ENCODE measurements at places on chromosomes 13 and 19.

DNA sequence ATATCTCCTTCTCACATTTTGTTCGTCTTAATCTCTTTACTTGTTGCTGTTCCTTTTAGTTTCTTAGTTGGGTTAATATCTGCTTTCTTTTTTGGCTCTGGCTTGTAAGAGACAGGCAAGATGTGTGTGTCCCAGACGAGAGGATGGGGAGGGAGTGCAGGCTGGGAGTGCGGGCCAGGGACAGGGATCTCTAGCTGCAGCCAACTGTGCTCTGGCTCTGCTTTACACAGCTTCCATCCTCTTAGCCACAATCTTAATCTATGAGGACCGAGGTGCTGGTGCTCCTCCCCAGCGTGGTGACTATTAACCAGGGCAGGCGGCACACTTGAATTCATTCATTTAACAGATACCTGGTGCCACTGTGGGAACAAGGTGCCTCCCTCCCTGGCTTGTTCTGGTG is 70.9 kb upstream of the WASF3 start:
- DNase-seq: no peak

GRCh38 chr13:71149046-71149445 is 718.0 kb downstream of the DACH1 start:
- no peak for DNase-seq

GRCh38 chr19:29845574-29846176 is 33.9 kb downstream of the CCNE1 start:
- no peak for DNase-seq

- DNase-seq: no peak
Measured at GRCh38 chr13:50730496-50731351, 112.8 kb downstream of the DLEU7 start.

DNA sequence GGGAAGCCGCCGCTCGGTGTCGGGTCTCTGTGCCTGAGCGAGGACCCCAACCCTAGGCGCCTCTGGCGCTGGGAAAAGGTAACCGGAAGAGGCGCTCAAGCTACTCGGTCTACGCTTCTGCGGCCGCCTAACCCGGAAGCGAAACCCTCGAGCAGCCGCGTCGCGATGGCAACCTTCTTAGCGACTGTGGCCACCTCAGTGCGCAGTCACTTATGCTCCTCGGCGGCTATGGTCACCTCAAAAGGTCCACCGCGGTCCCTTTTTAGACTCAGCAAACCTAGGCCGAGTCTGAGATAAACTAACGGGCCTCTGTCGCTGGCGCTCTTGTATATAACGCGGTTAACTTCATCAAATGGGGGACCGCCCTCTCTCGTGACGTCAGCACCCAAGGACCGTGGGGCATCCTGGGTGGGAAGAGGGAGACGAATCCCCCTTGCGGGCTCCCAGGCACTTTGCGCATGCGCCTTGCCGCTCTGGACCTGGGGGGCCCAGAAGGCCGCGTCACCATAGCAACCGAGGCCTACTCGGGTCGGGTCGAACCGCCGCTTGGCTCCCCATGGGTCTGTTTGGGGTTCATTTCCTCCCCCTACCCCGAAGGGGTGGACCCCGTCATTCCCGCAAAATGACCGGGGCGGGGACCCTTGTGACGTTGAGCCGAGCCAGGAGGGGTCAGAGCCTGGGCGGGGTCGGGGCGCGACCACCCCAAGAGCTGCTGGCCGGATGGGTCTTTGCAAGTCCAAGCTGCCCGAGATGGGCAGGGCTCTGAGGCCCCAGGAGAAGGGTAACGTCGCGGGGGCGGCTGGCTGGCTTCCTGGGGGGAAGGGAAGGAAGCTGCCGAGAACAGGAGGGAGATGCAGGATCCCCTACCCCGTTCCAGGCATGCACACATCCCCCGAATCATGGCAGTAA is at the start of gene GTF2F1:
GTF2F1 (minus strand) TSS at position 91 of the 909 bp plus-strand sequence. CDS start 169 bp downstream, outside the sequence.
- DNase-seq: peak; percentile 93

DNA sequence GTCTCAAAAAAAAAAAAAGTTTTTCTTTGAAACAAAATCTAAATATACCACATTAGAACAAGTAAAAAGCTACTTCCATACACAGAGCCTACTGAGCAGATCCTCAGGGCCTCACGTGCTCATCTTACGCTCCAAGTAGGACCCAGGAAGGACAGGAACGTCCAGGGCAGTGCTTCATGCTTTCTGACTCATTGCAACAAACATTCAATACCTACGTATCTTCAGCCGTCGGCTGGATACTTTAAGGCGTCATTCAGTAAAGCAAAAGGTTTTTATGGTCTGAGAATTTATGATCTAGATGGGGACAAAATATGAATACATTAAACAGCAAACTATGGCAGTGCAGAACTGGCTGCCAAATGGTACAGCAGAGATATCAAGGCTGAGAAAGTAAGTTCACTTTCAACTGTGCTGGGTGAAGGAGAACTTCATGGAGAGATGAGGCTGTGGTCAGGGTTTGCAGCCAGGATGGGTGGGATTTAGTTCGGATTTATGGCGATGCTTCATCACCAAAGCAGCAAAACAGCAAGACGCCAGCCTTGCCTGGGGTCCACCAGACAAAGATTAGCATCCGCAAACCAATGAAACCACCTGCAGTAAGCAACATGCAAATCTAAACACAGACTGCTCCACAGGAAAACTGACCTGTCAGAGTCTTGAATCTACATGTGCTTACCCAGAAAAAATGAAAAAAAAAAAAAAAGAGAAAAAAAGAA is 20.5 kb downstream of the CARS2 start:
- no peak for DNase-seq

GRCh38 chr19:18379803-18380747 is 5.9 kb upstream of the GDF15 start:
- DNase-seq: no peak

DNA sequence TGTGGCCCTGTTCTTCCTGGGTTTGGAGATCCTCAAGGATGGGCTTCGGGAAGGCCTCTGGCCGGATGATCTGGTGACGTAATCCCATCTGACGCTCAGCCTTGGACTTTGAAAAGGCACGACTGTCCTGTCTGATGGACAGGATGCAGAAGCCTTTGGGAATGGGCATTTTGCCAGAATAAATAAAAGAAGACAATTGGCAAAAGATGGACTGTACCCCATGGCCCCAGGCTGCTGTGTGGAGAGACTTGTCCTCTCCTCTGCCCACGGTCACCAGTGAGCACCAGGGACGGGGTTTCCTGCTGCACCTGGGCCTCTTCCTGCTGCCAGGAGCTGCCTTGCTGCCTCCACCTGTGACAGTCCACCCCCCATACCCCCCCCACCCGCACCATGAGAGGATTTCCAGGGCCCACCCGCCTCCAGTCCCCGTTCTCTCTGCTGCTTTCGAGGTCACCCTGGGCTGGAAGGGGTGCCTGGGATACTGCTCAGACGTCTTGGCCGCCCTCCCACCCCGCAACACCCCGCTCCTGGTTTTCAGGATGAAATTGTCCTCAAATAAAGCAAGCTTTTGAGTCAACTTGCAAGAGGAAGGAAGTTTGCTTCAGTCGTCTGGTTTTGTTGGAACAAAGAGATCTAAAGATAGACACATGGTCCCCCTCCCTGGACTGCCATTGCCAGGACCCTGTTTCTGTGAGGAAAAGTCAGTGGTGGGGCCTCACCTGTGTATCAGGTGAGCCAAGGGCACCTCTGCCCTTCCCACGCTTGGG is 40.9 kb downstream of the MCF2L start:
- no peak for DNase-seq

DNA sequence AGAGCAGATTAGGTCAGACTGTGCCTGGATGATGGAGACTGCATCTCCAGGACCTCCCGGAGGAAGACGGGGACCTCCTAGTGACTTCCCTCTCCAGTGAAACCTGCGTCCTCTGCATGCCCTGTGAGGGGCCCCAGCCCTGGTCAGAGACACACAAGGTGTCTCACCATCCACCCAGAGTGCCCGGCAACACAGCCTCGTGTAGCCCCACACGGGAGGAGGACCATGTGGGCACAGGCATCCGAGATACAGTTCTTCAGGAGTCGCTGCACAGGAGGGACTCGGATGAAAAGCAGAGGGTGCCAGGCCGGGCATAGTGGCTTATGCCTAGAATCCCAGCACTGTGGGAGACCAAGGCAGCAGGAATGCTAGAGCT is 64.8 kb downstream of the PEPD start:
- no peak for DNase-seq

- no peak for DNase-seq
Measured at GRCh38 chr13:105612541-105612940, 922.9 kb downstream of the EFNB2 start.

- DNase-seq: no peak
Measured at GRCh38 chr13:66264971-66265370, 965.2 kb downstream of the PCDH9 start.

DNA sequence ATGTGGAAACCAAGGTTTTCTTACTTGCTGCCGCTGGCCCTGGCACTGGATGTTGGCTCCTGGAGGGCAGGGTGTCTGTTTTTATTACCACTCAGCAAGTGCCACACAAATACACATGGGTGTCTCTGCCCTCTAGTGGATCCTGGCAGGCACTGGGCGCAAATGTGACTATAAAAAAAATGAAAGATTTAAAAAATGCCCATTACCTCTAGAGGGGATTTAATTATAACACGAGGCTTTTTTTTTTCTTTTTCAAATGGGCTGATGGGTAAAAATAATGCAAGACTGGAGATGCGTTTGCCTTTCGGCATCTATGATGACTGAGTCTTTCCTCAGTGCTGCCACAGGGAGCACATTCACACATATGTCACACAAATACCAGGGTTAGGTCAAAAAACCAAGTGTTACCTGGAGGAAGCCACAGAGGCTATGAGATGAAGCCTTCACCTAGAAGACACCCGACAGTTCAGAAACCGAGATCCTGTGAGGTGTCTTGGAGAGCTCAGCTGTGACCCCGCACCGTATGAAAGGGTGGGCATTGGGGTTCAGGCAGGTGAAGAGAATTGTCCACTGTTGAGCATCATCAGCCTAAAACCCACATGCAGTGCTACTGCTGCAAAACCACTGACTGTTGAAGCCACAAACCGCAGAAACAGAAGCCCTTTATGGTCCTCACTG is 25.7 kb downstream of the CHAMP1 start:
- DNase-seq: peak; percentile 8

- DNase-seq: no peak
Measured at GRCh38 chr19:49809160-49809940, 3.7 kb downstream of the FUZ start.

DNA sequence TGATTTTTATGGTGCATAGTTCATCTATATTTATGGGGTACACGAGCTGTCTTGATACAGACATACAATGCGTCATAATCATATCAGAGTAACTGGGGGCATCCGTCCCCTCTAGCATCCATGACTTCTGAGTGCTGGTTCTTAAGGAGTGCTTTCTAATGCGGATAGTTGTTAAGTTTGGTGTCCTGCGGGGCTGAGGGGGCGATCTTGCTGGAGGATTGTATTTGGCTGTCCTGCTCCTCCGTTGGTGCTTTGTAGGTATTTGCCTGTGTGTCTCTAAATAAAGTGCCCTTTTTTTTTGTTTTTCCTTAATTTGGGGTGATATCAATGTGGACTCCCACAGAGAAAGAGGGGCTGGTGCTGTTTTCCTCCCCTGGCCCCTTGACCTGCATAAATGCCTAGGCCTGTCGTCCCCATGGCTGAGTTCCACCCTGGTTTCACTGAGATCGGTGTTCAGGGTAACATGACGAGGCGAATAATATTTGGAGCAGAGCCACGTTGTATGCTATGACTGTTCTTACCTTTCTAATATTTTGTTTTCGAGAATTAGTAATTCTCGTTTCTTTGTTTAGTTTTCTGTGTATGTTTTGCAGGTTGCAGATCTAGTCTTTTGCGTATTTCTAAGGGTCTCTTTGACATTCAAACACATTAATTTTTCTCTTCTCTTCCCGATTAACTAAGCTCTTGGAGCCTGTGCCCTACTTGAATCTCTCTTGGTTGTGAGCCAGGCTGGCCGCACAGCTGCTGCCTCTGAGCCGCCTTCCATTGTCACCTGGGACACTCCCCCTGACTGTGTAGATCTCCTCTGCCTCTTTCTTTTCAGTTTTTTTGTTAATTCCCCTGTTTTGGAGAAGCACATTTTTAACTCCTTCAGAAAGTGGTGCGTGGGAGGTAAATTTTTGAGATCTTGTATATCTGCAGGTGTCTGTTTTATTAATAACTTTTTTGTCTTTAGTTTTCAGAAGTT is 100.3 kb downstream of the ARHGEF7 start:
- DNase-seq: no peak
